ENCODE measurements at places on chromosomes 1 and 21. TPM values are rescaled to one million over a fixed set of nuclear protein-coding genes. Genes with fewer than 3 reads are reported as not detected.
A peak's percentile ranks its signal among the peaks of the same experiment; 100 is the strongest.

DISP1 gene
- total RNA-seq, result 4.1 TPM

CTPS1 gene
- 27.7 TPM for total RNA-seq

PLA2G2F gene
- total RNA-seq, result not detected

CA14 gene
- total RNA-seq, result not detected

FCAMR gene
- total RNA-seq, result not detected

GRCh38 chr1:51283979-51284378 lies 46.4 kb downstream of the TTC39A start:
- H3K36me3 ChIP-seq, result peaks cover 15% of the 10 kb centered on the region
- H3K27ac ChIP-seq, result no peak overlapping the region
- H3K27me3 ChIP-seq, result no peaks in the 10 kb centered on the region
- DNase-seq, result peak; percentile 7
- H3K4me3 ChIP-seq, result no peak overlapping the region
- H3K4me1 ChIP-seq, result no peaks in the 10 kb centered on the region

All from osteocyte (in vitro differentiated cells).